ENCODE measurements at places on chromosomes 12 and 14.

DNA sequence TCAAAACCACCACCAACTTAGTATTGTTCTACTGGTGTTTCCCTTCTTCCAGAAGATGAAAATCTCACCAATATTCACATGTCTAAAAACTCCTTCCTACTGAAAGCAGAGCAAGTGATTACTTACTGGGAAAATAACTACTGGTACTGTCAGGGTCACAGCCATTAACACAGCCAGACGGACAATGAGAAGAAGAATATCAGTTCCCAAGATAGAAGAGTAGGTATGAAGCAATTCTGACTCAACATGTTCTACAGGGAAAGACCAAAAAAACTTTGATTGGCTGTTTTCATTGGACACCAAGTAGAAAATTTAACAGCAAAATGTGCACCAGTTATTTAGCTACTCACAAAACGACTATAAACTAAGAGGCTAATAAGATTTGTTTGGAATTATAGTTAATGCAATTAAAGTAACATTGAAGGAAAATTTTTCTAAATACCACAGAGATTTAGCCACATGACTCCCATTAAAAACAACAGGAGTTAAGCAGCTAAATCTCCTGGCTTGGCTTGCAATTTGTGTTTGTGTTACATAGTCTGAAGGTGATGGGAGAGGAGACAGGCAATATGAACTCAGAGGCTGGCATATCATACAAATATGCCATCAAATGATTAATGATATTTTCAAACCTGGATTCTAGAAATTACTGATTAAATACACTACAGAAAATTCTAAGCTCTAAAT, 9.5 kb downstream of the SLC38A2 start:
- no peak for DNase-seq

- DNase-seq = no peak
Measured at GRCh38 chr14:105397350-105397931, 897 bp upstream of the TEX22 start.

GRCh38 chr14:51168215-51168613, 71.8 kb upstream of the TMX1 start:
- no peak for DNase-seq

DNA sequence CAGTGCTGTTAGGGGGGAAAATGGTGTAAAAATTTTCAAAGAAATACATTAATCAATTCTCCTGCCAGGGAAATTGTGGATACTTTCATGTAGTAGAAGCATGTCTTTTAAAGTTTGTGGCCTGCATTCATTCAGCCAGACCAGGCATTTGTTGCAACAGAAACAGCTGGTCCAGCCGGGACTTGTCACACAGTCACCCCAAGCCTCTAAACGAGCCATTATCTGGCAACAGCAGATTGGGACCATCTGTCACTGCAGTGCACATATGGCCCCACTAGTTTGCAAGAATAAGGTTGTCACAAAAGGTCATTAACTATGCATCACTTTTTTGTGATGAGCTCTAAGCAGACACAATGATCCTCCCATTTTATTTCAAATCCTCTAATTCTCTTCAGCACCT, 193.9 kb downstream of the PHLDA1 start:
- DNase-seq = peak; percentile 15

DNA sequence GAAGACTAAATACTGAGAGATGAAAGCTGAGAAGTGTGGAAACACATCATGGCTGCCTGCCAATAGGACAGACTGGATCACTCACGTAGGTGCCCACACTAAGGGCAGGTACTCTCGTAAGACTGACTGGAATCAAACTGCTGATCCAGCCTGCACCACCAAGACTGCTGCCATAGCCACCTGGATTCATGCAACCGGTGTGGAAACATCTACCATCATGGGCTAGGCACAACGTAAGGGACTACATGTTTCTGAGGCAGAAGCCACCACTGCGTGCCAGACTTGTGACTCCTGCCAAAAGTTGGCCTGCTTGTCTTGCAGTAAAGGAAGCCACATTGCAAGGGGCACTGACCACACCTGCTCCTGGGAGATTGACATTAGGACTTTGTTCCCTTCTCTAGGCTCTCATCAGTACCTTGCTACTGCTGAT, 3.8 kb downstream of the POMT2 start:
- DNase-seq = peak; percentile 75

DNA sequence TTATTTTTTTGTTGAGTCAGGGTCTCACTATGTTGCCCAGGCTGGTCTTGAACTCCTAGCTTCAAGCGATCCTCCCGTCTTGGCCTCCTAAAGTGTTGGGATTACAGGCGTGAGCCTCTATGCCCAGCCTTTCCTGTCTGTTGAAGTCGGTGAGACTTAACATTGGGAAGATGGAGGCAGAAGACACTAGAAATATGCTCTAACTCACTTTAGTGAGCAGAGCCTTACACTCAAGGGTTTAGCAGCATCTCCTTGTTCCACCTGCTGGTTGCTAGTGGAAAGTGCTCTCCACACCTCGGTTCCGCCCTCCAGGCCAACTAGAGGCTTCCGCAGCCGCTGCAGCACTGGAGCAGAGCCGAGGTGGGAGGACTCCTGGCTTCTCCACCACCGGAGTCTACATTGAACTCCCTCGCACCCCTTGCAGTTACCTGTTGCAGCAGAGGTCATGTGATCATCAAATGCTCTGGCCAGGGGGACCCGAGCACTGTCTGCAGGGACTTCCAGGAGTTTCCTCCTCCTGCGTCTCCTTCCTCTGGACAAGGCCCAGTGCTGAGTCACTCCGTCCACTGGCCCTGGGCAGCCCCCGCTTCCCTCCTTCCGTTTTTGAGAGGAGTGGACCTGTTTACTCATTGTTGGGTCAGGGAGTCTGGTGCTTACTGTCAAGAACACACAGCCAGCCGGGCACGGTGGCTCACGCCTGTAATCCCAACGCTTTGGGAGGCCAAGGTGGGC, 9.4 kb upstream of the HVCN1 start:
- DNase-seq = peak; percentile 74

DNA sequence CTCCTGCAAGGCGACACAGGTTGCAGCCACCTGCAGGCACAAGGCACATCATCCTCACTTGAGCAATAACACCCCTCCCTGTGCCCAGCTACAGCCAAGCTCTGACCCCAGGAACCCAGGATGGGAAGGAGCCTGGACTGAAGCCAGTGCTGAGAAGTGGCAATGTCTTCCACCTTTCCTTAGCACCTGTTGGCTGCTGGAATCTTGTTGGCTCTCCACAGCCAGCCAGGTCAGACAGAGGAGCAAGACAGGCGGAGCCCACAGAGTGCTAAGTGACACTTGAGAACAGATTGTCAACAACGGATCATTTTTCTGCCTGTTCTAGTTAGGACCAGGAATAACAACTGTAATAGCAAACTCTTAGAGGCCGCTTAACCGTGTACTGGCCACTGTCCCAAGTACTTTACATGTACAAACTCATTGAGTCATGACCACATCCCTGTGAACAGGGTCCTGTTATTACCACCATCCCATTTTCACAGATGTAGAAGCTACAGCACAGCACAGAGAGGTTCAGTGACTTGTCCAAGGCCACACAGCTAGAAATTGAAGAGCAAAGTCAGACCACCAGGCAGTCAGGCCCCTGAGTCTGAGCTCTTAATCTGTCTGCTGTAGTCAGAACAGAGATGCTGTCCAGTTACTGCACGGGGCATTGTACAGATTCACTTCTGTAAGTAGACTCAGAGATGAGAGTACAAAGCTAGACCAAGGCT, 45.6 kb downstream of the RNFT2 start:
- no peak for DNase-seq

DNA sequence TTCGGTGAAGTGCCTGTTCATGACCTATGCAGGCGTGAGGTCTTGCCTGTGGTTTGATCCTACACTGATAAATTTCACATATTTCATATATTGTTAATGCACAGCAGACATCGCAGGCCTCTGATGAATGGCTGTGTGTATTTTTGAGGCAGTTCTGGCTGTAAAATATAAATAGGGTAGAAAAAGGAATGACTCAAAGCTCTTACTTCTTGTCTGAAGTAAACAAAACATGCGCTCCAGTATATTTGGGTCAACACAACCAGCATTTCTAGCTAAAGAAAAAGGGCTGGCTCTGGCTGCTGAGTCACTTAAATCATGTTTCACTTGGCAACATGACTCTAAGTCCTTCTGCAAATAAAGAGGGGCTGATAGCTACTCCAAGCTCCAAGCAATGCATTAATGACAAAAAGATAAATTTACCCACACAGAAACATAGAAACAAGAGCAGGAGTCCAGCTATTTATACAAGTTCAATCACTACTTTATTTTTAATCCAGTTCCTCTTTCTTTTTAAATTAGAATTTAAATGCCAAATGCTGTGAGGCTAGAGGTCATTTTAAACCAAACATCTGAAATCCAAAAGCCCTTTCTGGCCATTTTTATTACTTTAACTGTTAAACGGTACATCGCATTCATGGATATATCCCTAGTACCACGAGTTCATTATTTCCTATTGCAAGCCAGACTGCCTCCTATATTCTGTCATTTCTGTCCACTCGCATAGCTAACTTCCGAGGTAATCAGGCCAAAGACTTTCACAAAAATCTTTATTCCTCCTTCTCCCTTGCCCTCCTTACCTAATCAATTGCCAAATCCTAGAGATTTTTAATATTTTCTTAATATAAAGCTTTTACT, 54.3 kb upstream of the TMCC3 start:
- DNase-seq = peak; percentile 36

GRCh38 chr14:24706351-24706750, 72.4 kb upstream of the GZMB start:
- DNase-seq = no peak

Data from small intestine (tissue), 16 donors.